K562 (cell line): ENCODE measurements at places on chromosomes 1 and 21. TPM values are rescaled to one million over a fixed set of nuclear protein-coding genes. Genes with fewer than 3 reads are reported as not detected.

HMCN1 gene
- total RNA-seq = 0.13 and 0.16 TPM in 2 replicates

PDE9A gene
- total RNA-seq = 0.27 TPM in 1 of 2 replicates, not detected in the other

PDPN gene
- 0.11 and 0.25 TPM in 2 replicates for total RNA-seq

SPATA1 gene
- total RNA-seq = 2.2 and 2.3 TPM in 2 replicates

AIRE gene
- not detected in 2 replicates for total RNA-seq

TMEM61 gene
- total RNA-seq = not detected in 2 replicates

TMEM269 gene
- 0.27 and 0.34 TPM in 2 replicates for total RNA-seq

ADAMTS5 gene
- 0.02 TPM in 1 of 2 replicates, not detected in the other for total RNA-seq

DCAF8 gene
- total RNA-seq = 86.0 and 110 TPM in 2 replicates

S100A7 gene
- total RNA-seq = not detected in 2 replicates

ARHGEF16 gene
- 0.98 and 1.2 TPM in 2 replicates for total RNA-seq

RGS1 gene
- 0.42 TPM in 1 of 2 replicates, not detected in the other for total RNA-seq

ABCA4 gene
- total RNA-seq = not detected in 2 replicates

TRIM67 gene
- 0.36 and 0.60 TPM in 2 replicates for total RNA-seq

A3GALT2 gene
- not detected in 2 replicates for total RNA-seq

CFAP107 gene
- not detected in 2 replicates for total RNA-seq
